ENCODE measurements at places on chromosomes 2 and 18.

- DNase-seq: no peak
Observed at GRCh38 chr2:159573846-159574606, 42.3 kb downstream of the BAZ2B start.

- DNase-seq: no peak
Observed at GRCh38 chr2:223081789-223082188, 29.8 kb downstream of the KCNE4 start.

DNA sequence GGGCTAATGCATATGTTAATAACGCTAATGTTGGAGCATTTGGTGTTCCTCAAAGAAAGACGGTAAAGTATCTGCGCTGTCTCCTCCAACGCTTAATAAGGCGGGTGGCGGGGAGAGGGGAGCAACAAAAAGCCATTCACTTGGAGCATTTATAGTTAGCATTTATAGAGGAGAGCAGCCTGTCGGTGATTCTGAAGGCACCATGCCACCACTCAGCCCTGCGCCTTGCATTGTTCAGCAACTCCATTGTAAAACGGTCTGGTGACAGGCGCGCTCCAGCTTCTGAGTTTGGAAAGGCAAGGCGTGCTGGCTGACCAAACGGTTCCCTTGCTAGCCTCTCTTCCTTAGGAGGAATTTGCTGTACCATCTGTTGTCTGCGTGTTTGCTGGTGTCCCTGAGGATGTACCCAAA, 83.9 kb downstream of the LYPD1 start:
- no peak for DNase-seq

DNA sequence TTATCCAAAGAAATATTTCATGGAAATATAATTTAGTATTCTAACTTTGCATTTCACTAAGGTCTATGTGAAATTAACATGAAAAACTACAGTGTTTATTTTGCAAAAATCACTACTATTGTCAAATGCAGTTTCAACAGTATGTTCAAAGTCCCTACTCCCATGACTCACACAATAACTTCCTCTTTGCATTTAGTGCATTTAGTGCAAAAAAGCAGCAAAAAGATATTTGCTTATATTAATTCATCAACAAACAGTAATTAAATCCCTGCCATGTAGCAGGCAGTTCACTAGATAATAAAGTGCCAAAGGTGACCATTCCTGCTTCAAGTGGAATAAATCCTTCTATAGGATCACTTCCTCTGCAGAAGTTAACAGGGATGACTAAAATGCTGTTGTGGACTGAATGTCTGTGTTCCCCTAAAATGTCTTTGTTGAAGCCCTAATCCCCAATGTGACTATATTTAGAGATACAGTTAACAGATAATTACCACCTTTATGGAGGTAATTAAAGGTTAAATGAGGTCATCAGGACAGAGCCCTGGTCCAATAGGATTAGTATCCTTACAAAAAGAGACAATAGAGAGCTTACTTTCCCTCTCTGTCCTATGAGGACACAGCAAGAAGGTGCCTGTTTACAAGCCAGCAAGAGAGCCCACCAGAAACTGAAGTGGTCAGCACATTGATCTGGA, 61.7 kb downstream of the STK39 start:
- no peak for DNase-seq

- no peak for DNase-seq
Observed at GRCh38 chr2:212709280-212709679, 170.7 kb upstream of the ERBB4 start.

DNA sequence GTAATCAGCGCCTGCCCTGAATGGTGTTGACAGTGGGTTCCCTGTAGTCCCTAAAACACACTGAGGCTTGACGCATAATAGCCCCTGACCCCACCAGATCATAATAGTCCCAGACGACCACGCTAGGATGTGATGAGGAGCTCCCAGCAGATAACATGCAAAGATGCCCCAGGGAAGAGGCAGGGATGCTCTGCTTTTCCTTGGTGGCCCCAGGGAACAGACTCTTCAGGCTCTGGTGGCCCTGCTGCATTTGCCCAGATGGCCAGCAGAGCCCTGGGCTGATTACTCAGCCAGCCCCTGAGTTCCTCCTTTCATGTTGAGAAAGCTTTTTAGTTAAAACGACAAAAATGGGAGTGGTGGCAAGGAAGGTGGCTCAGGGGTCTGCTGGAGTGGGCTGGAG, 5.9 kb upstream of the NCKAP5 start:
- DNase-seq: no peak

DNA sequence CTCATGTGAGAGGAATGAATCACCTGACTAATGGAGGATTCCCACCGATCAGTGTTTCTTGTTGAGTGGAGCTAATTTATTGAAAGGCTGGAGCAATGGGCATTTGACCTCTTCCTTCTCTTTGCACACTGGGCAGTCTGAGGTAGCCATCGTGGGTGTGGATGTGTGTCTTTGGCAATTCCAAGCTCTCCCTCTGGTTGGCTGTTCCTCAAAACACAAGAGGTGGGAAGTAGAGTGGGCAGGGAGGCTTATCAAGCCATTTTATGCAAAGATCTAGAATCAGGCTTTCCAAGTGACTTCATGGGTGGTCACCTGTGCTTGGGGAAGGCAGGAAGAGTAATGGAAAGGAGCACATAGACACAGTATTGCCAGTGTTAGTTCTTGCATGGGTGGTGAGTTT, 154.8 kb downstream of the INSIG2 start:
- no peak for DNase-seq

DNA sequence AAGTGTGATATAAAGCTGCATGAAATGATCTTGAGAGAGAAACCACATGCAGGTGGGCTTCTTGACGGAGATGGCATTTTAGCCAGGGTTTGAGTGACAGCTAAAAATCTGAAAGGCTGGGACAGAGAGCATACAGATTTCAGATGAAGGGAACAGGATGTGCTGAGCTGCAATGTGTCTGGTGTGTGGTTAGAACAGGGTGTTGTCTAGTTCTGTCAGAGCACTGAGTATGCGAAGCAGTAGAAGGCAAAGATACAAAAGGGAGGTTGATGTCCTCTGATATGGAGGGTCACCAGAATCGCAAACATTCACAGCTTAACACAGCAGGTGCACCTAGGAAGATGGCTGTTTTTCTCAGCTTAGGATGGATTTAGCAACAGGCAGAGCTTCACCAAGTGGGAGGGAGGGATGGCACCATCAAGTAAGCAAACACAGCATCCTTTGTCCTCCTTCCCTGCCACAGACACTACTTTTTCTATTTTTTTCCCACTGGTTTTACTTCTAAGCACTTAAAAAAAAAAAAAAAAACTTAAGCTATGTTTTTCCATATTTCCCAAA, 182.5 kb downstream of the TMX3 start:
- no peak for DNase-seq

- DNase-seq: no peak
Observed at GRCh38 chr2:86003967-86004366, 101.7 kb downstream of the POLR1A start.

DNA sequence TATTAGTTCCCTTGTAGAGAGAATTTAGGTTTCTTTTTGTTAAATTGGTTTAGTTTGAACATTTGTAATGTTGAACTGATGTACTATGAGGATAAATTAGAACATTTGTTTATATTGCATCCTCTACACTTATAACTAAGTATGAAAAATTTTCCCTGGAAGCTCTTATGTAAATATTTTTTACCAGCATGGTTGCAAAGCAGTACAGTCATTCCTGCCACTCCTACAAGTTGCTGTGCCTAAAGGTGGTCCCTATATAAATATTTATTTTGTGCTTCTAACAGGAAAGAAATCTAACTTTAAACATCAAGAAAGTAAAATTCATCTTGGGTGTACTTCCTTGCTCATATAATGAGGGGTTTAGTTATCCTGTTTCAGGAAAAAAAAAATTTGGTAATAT, 14.2 kb downstream of the TWSG1 start:
- DNase-seq: no peak

- DNase-seq: no peak
Observed at GRCh38 chr2:96617012-96617411, 21.1 kb downstream of the KANSL3 start.

GRCh38 chr2:190589008-190589407, 54.5 kb upstream of the NEMP2 start:
- no peak for DNase-seq

GRCh38 chr18:25239581-25240419, 112.2 kb downstream of the ZNF521 start:
- DNase-seq: no peak

- DNase-seq: no peak
Observed at GRCh38 chr2:220315098-220315823, 687.8 kb downstream of the SLC4A3 start.

- no peak for DNase-seq
Observed at GRCh38 chr18:71405169-71405809, 1116.4 kb downstream of the SOCS6 start.

DNA sequence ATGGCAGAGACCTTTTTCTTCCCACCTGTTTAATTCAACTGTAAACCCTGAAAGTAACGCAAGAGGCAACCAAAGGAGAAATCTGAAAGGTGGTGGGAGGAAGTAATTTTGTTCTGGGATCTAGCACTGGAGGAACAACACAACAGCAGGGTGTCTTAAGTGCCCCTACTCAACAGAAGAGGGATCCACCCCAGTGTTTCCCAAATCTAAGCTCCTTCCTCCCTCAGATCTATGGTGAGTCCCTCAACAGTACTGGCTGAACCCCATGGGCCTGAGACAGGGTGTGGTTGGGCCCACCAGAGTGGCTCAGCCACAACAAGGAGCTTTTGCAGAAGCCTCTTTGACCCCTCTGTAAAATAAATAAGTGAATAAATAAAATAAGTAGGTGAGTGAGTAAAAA, 790.3 kb downstream of the ERBB4 start:
- DNase-seq: no peak

DNA sequence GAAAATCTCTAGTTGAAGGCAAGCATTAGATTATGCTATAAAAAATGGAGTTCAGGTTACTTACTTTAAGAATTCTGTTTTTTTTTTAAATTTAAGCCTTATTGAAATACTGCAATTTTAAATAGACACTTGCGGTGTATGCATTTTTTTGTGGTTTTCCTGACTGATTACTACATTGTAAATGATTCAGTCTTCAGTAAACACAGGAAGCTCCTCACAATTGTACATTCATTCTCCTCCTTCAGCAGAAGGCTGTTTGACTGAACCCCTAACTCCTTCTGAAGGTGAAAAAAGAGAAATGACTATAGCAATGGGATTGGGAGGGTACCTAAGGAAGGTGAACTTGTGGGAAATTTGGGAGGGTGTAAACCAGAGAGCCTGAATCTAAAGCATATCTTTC, 136.1 kb downstream of the GCA start:
- no peak for DNase-seq

- DNase-seq: no peak
Observed at GRCh38 chr2:98743835-98744234, 12.9 kb upstream of the MGAT4A start.

DNA sequence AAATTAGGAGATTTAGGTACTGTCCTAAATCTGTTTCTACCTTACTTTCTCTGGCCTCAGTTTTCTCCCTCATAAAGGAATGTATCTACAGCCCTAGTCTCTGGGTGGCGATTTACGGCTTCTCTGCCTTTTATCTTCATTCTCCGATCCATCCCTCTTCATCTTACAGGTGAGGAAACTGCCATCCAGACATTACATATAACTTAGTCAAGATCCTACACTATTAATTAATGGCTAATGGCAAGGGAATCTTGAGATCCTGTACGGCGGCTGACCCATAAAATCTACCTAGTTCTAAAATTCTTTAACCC, 386 bp upstream of the YIPF4 start:
- no peak for DNase-seq

DNA sequence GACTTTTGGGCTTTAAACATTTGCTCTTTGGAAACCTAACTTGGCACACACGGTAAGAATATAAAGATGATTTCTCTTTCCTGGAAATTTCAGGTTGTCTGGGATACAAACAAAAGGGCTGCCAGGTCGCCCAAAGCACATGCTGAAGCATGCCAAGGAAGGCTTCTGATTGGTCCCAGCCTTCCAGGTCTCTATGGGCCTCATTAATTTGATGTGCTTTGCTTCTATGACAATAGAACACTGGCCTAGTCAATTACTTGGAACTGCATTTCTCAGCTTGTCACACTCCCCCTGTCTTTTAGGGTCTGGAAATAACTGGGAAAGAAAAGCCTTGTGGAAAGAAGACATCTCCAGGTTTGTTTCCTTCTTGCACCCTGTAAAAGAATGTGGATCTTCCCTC, 228.9 kb downstream of the ADCYAP1 start:
- DNase-seq: no peak

DNA sequence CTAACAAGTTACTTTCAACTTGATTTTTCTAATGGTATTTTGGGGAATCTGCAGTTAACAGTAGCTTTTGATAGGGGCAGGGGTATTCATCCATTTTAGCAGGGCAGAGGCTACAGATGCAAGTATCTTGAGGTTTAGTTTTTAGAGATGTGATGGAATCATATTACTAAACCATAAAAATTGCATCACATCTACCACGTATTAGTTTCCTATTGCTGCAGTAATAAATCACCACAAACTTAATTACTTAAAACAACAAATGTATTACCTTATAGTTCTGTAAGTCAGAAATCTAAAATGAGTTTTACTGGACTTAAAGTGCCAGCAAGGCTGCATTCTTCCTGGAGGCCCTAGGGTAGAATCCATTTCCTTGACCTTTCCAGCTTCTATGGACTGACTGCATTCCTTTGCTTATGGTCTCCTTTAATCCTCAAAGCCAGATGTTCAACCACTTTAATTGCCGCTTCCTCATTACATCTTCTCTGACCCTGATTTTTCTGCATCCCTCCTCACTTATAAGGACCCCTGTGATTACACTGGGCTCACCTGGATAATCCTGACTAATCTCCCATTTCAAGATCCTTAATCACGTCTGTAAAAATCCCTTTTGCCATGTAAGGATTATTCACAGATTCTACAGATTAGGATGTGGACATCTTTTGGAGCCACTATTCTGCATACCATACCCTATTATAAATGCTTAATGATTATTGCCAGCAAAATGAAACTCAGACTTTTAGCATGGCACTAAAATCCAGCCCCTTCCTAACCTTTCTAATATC, 21.9 kb upstream of the EXOC6B start:
- no peak for DNase-seq

- DNase-seq: no peak
Observed at GRCh38 chr2:207256476-207257207, 90.9 kb upstream of the KLF7 start.

- DNase-seq: no peak
Observed at GRCh38 chr2:29276151-29276550, 160.9 kb downstream of the CLIP4 start.

DNA sequence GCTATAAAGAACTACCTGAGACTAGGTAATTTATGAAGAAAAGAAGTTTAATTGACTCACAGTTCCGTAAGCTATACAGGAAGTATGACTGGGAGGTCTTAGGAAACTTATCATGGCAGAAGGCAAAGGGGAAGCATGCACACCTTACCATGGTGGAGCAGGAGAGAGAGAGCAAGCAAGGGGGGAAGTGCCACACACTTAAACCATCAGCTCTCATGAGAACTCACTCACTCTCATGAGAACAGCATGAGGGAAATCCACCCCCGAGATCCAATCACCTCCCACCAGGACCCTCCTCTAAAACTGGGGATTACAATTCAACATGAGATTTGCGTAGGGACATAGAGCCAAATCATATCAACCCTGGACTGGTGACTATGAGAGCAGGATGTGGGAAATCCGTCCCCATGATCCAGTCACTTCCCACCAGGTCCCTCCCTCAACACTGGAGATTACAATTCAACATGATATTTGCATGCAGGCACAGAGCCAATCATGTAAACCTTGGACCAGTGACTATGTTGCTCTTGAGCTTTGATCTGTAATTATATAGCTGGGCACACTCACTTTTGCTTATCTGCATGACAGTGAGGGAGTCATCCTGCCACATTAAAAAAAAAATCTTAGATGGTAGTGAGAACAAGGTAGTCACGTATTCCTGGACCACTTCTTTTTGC, 12.9 kb downstream of the ADAM23 start:
- DNase-seq: no peak

All from CD8-positive, alpha-beta memory T cell (primary cell).